Activated T-helper 17 cell treated with anti-CD3 and anti-CD28 coated beads, Interleukin-2, amount 50 U/mL, for 72 hours (primary cell): ENCODE measurements at places on chromosomes 5 and 9. TPM values are rescaled to one million over a fixed set of nuclear protein-coding genes. Genes with fewer than 3 reads are reported as not detected.

The PCDHB8 gene
- total RNA-seq, result not detected

The TMEM252 gene
- not detected for total RNA-seq

The SLC25A2 gene
- 0.42 TPM for total RNA-seq

The TSTD2 gene
- total RNA-seq, result 13.5 TPM

The BRINP1 gene
- not detected for total RNA-seq

The ZNF782 gene
- total RNA-seq, result 5.7 TPM

The ANKRD31 gene
- total RNA-seq, result 0.48 TPM

The ADAMTSL1 gene
- total RNA-seq, result not detected

The PTGER4 gene
- total RNA-seq, result 42.6 TPM

The GBGT1 gene
- total RNA-seq, result 7.2 TPM

The TMOD1 gene
- 2.0 TPM for total RNA-seq

The MSANTD3 gene
- total RNA-seq, result 23.3 TPM

The DBH gene
- not detected for total RNA-seq

The FOXD4 gene
- total RNA-seq, result 0.22 TPM

The IL5 gene
- total RNA-seq, result not detected

The C9orf50 gene
- not detected for total RNA-seq

The PDGFRB gene
- total RNA-seq, result 0.26 TPM

The CDC20B gene
- total RNA-seq, result not detected

The MARCOL gene
- total RNA-seq, result not detected

The GFI1B gene
- not detected for total RNA-seq

The LOX gene
- not detected for total RNA-seq

The LCN9 gene
- total RNA-seq, result not detected

The TRIP13 gene
- 18.3 TPM for total RNA-seq

The BTNL3 gene
- not detected for total RNA-seq

The IFNA4 gene
- not detected for total RNA-seq

The IFNA2 gene
- total RNA-seq, result not detected

The SH3PXD2B gene
- 0.08 TPM for total RNA-seq

The PPP3R2 gene
- not detected for total RNA-seq

The ZCCHC7 gene
- total RNA-seq, result 27.3 TPM

The SLC6A3 gene
- not detected for total RNA-seq

The SLC28A3 gene
- total RNA-seq, result 1.5 TPM

The TMED9 gene
- 97.7 TPM for total RNA-seq

The BARHL1 gene
- not detected for total RNA-seq

The FOXE1 gene
- total RNA-seq, result not detected

The MTX3 gene
- total RNA-seq, result 35.2 TPM

The TNFSF8 gene
- 17.2 TPM for total RNA-seq

The CTNND2 gene
- 0.21 TPM for total RNA-seq

The NR2F1-AS1 gene
- not detected for total RNA-seq
